ENCODE measurements at places on chromosomes 11 and 22.

GRCh38 chr22:40368836-40369235 is 1.6 kb upstream of the SGSM3 start:
- no peak for DNase-seq

DNA sequence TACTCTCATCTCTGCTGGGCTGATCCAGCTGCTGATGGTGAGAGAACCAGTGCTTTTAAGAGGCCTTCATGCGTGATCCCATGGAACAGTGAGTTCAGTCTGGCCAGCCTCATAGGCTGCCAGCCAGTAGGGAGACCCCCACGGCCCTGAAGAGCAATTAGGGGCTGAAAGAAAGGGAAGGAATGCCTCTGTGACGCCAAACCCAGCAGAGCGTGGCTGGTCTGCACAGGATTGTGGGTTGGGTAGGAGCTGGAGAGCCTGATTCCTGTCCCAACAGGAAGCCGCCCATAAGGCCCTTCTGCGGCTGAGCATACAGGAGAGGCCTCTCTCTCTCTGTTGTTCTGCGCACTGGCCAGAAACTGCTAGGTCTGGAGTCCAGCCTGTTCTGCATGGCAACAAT is 181.5 kb upstream of the E2F8 start:
- no peak for DNase-seq

GRCh38 chr11:116422956-116423600 is 349.7 kb downstream of the BUD13 start:
- DNase-seq, result no peak

DNA sequence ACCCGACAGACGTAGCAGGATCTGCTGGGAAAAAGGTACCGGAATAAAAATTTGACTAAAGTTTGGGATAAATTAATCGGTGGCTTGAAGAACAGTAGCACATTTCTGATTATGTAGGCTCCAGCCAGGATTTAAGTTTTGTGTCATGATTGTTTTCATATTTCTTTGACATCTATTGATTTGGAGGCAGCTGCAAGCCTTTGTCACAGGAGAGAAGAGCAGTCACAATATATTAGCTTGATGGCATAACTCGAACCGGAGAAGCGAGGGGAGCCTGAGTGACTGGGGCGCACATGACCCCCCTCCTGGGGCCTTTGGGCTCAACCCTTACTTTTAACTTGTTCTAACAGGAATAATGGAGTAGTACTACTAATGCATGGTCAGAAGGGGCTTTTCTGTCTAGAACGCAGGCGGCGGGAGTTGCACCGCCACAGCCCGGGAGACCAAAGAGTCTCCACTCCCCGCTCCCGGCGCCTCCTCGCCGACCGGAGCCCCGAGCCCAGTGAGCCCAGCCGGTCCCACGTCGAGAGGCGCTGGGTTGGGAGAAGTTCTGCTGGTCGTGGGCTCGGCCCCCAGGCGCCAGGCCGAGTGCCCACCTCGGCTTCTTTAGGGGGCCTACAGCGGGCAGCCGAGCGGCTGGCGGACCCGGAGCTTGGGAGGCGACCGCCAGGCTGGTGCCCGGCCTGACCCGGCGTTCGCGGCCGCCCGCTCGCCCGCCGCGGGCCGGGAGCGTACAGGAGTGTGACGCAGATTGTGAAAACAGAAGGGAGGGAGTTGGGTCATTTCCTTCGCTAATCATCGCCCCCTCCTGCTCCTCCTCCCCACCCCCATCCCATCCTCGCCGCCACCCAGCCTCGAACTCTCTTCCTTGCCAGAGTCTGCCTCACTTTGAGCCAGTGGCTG is 15.7 kb upstream of the PAX6 start:
- no peak for DNase-seq

DNA sequence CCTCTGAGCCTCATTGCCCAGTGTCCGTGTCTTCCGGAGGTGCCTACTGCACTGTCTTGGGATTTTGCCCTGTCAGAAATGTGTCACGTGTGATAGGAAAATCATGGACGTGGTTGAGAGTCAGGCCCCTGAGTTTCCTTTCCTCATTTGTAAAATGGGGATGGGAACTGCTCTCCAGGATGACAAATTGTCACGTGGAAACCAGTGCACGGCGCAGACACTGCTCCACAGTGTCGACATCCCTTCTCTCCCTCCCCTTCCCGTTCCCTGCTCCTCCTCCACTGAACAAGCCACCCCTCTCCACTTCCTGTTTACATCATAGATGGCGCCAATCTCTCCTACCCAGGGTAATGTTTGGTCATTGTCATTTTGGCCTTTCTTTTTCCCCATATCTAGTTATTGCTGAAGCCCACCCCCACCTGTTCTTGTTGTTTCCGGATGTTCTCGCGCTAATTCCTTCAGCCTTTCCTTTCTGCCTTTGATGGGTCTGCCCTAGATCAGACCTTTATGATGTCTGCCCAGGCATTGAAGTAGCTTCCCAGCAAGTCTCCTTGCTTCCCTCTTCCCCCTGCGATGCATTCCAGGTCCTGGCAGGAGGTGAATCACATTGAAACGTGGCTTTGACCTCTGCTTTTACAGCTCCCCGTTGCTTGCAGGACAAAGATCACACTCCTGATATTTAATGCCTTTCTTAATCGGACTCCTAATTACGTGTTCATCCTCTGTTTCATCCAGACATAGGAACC is 91.8 kb downstream of the TBC1D22A start:
- peak; percentile 54 for DNase-seq

DNA sequence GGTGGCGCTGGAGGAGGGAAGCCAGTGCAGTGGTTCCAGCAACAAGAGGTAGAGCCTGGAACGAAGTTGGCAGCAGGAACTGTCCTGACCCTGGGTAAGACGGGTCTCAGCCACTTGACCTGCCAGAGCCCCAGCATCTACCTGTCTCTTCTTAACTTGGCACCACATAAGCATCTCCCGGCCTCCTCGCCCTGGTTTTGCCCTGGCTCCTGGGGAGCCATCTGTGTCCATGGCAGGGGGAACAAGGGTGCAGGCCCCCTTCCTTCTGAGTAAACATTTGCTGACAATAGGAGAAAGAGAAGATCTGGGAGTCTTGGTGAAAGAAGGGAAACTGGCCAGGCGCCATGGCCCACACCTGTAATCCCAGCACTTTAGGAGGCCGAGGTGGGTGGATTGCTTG is 12.8 kb downstream of the P2RY2 start:
- DNase-seq, result no peak

- DNase-seq, result no peak
Observed at GRCh38 chr11:38543986-38544385, 1946.0 kb upstream of the RAG2 start.

GRCh38 chr22:42817556-42817955 is 39.5 kb downstream of the ARFGAP3 start:
- DNase-seq, result peak; percentile 56

DNA sequence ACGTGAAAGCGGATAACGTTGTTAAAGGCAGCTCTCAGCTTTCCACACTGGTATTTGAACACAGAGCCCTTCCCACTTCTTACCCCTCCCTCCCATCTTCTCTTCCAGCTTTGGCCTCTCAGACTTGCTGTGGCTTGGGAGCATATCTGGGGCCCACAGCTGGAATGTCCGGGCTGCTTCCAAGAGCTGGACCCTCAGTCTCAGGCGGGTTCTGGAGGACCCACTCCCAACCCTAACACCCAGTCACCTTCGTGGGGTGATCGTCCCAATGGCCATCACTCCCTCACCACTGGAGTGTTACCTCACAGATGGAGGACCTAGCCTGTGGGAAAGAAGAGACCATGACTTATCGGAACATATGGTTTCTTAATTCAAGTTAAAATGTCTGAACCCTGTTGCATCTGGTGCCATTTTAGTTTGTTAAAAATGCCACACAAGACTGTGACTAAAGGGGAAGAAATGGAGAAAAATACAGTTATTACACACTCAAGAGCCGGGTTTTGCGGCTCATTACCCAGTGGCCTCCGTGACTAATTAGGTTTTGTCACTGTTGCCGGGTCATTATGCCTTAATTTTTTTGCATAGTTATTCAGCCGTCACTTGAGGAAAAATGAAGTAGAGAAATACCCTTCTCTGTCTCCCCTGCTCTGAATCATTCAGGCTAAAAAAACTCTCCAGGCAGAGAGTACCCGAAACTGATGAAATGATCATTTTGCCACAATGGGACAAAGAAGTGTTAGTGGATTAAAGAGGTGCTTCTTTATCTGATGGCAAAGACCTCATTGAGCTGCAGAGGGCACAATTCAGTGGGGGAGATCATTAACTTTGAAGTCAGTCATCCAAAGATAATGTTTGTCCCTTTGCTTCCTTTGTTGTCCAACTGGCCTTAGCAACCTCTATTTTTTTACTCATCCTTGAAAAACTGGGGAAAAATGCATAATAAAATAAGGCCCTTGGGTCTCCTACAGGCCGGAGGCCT is 87.2 kb upstream of the HTATIP2 start:
- no peak for DNase-seq

GRCh38 chr22:38284042-38284402 is 11.2 kb upstream of the TMEM184B start:
- DNase-seq, result peak; percentile 90

DNA sequence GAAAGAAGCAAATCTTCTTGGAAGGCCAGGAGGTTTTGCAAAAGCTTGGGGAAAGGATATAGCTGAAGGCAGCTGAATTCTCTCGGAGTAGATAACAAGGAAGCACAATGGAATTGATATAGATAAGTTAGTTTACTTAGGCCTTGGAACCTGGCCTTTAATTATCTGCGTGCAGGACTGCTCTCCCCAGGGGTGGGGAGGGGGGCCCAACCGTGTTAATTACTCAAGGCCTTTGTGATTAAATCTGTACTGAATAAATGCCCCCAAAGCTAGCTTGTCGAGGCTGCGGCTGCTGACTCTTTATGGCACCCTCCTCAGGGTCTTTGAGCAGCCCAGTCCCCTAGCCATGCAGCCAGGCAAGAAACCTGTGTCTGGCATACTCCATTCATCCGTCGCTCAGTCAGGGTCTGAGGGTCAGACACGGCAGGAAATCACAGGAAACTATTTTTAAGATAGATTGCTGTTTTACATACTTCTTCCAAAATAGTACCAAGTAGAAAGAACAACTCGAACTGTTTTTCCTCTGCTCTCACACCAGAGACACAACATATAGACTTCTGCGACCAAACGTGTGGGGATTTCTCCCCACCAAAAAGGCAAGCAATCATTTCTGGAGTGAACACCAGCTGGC is 36.5 kb downstream of the MS4A2 start:
- no peak for DNase-seq

- DNase-seq, result peak; percentile 24
Observed at GRCh38 chr22:40720538-40721256, 41.4 kb downstream of the MCHR1 start.

GRCh38 chr11:128653801-128654231 is 40.1 kb upstream of the FLI1 start:
- peak; percentile 47 for DNase-seq

- no peak for DNase-seq
Observed at GRCh38 chr22:48483764-48484528, 1343.7 kb downstream of the BRD1 start.

GRCh38 chr11:122697636-122698167 is 42.2 kb downstream of the UBASH3B start:
- peak; percentile 81 for DNase-seq

GRCh38 chr11:73429121-73429750 is 53.0 kb downstream of the RELT start:
- DNase-seq, result peak; percentile 85

DNA sequence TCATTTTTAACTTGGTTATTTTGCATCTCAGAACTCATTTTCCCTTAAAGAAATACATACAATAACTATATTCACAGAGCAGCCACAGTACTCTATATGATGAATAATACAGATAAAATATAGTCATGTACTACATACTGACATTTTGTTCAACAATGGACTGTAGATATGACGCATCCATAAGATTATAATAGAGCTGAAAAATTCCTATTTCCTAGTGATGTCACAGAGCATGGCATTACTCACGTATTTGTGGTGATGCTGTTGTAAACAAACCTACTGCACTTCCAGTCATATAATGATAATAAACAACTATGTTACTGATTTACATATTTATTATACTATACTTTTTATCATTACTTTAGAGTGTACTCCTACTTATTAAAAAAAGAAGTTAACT is 38.7 kb downstream of the NARS2 start:
- DNase-seq, result peak; percentile 85

GRCh38 chr11:117565709-117566108 is 231.3 kb downstream of the DSCAML1 start:
- no peak for DNase-seq

DNA sequence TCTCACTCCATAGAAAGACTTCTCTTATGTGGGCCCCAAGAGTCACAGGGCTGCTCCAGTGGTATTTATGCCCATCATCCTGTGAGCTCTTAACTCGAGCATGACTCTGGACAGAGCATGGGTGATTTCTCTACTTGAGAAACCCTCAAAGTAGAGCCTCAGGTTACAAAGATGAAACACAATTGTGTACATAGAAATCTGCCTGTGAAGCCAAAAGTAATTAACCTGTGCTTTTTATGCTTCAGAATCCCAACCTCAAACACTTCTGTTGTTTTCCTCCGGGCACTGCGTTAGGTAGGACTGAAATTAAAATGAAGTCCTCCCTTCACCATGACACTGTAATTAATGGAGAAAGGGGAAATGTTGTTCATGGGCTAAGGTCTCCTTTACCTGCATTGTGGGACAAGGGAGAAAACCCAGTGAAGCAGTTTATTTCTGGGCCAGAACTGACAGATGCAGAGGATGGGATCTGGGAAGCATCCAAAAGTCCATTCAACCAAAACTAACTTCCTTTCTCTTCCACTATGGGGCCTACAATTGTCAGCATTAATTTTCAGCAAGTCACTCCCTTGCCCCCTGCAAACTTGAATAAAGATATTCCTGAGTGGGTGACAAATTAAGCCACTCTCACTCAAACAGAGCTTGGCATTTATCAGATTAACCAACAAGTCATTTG is 24.1 kb upstream of the POU2AF1 start:
- no peak for DNase-seq

DNA sequence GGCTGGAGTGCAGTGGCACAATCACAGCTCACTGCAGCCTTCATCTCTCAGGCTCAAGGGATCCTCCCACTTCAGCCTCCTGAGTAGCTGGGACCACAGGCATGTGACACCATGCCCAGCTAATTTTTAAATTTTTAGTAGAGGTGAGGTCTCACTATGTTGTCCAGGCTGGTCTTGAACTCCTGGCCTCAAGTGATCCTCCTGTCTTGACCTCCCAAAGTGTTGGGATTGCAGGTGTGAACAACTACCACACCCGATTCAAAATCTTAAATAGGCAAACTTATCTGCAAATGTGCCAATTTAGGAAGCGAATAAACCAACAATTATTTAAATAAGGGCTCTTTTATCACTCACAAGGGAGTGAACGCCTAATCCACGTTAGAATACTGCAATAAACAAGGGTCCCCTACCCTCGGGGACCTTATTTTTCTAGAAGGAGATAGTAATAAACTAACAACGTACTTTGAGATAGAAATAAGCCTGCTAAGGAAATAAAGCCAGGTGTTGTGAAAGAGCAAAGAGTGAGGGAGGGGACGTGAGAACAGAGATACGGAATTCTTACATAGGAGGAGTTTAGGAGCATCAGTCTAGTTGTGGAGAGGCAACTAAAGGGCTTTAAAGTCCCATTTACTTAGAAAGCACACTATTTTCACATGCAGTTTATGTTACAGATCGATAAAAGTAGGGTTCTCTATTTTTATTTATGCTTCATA is 3.0 kb upstream of the WEE1 start:
- DNase-seq, result no peak

- no peak for DNase-seq
Observed at GRCh38 chr11:119154178-119154577, 5.3 kb downstream of the ABCG4 start.

- DNase-seq, result no peak
Observed at GRCh38 chr11:61080986-61081590, 21.2 kb upstream of the CD5 start.

GRCh38 chr11:870127-870413 is 27.4 kb downstream of the TSPAN4 start:
- DNase-seq, result no peak

Data from iris pigment epithelial cell (primary cell).